ENCODE measurements at places on chromosomes 3 and 15. TPM values are rescaled to one million over a fixed set of nuclear protein-coding genes. Genes with fewer than 3 reads are reported as not detected.

Gene GOLGA6B
- total RNA-seq, result not detected

- H3K27me3 ChIP-seq, result no peaks in the 10 kb centered on the region
- peaks cover 27% of the 10 kb centered on the region for H3K4me1 ChIP-seq
- no peak overlapping the region for H3K27ac ChIP-seq
- peaks cover 5% of the 10 kb centered on the region for H3K36me3 ChIP-seq
Measured at GRCh38 chr3:183449391-183449790, 21.0 kb upstream of the MCF2L2 start.

Gene UPK1B
- not detected for total RNA-seq

Gene SLC2A2
- not detected for total RNA-seq

Gene SPATA12
- total RNA-seq, result not detected
